ENCODE measurements at places on chromosomes 11 and 22. TPM values are rescaled to one million over a fixed set of nuclear protein-coding genes. Genes with fewer than 3 reads are reported as not detected.

DNA sequence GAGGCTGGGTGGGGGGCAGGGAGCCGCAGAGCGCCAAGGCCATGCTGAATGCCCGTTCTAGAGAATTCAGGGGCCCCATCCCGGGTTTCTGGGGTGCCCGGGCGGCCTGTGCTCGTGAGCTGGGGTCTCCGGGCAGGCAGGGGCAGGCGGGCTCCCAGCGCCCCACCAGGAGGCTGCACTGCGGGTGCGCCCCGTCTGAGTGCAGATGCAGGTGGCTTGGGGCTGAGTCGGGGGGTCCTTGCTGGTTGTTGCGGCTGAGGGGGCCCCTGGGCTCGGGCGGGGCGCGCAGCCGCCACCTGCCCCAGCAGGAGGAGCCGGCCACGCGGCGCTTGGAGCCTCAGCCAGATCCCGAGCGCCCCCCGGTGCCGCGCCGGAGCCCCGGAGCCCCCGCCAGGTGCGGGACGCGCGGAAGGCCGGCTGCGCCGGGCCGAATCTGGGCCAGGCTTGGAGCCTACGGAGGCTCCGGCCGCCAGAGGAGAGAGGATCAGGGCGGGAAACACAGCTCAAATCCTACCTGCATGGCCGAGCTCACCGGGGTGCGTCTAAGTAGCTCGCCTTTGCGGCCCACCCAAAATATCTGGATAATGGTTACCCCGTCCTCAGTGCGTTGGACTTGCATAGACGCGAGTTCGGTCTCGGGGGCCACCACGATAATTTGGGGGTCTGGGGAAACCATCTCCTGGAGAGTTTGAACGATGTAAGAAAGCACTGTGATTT is 590 bp upstream of the IGF2 start:
- no peak for DNase-seq

DNA sequence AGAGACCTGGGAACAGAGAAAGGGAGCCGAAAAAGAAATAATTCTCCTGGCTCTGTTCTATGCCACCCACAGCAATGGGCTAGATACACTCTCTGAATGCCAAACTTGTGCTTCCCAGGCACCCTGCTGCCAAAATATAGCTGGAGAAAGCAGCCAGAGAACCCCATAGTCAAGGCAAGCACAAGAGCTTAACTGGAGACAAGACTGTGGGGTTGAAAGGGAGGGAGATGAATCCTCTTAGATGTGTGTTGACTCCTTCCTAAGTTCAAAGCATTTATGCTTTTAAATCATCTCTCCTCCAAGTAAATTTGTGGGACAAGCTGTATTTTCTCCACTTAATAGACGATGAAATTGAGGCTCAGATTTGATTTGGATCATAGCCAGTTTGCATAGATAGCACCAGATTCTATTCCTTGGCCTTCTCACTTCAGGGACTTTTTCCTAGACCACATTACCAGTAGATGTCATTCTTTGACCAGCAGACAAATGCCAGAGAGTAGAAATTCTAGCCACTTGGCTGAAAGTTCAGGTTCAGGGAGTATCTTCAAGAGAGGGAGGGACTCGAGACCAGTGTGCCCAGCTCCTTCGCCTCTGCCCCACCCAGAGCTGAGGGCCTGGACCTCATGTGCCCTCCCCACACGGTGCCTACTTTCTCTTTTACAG is 16.5 kb upstream of the ETS1 start:
- no peak for DNase-seq

The TIMM10B gene
- 38.9 TPM for polyA plus RNA-seq

GRCh38 chr11:76201672-76202412 is 4.5 kb downstream of the WNT11 start:
- DNase-seq: no peak

The LGALS1 gene
- 397 TPM for polyA plus RNA-seq

GRCh38 chr11:532527-532985 is 2.8 kb downstream of the HRAS start:
- no peak for DNase-seq

The LARGE2 gene
- 27.9 TPM for polyA plus RNA-seq

- DNase-seq: no peak
These were observed 148.2 kb downstream of the MAML2 start for GRCh38 chr11:96194581-96195374.

DNA sequence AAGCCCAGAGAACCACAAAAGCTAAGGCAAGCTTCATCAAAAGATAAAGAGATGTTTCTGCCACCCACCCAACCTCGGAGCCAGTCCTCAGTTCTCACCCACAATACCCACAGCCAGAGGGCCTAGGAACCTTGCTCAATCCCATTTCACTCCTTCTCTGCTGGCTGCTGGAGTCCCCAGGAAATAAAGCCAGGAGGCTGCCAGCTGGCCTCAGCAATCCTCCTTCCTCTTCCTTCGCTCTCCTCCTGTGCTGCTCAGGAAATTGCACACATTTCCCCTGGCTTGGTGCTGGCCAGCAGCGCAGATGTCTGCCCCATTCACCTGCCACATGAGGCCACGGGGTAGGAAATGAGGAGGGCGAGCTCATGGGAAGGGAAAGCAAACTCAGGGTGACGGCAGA is 91.8 kb upstream of the LDLRAD3 start:
- no peak for DNase-seq

DNA sequence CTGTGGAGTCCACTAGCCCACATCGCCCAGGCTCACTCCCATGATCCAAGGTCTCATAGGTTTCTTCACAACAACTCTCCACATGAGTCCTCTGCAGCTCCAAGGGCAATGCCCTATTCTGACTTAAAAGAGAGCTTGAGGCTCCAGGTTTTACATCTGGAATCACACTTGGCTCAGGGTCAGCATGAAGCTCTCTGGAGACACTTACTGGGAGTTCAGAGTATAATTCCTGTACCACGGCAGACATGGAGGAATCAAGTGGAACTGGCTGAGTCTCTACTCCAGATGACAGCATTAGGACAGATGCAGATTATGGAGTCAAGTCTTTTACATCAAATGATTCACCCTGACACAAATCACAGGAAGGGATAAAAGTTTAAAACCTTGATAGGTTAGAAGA is 11.4 kb downstream of the PRR14L start:
- DNase-seq: no peak
